ENCODE measurements at places on chromosomes 6 and 20.

- DNase-seq = no peak
Measured at GRCh38 chr20:57416296-57417022, 25.3 kb downstream of the RBM38 start.

- DNase-seq = no peak
Measured at GRCh38 chr20:60900618-60901017, 351.4 kb upstream of the CDH4 start.

DNA sequence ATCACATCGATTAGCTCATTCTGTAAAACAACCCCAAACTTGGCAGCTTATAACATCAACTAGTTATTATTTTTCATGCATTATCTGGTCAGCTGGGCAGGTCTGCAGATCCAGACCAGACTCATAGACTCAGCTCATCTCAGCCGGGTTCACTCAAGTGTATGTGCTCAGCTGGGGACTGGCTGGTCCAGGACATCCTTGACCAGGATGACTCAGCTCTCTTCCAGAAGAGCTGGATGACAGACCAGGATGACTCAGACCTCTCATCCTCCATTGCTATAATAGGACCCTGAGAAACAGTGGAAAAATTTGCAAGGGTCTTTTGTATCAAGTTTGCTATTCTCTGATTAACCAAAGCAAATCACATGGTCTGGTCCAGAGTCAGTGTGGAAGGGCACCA lies 312.5 kb upstream of the PLCB4 start:
- DNase-seq = no peak

GRCh38 chr6:79208816-79209215 lies 25.7 kb downstream of the HMGN3 start:
- DNase-seq = no peak

- no peak for DNase-seq
Measured at GRCh38 chr6:165055231-165055630, 254.2 kb downstream of the C6orf118 start.

DNA sequence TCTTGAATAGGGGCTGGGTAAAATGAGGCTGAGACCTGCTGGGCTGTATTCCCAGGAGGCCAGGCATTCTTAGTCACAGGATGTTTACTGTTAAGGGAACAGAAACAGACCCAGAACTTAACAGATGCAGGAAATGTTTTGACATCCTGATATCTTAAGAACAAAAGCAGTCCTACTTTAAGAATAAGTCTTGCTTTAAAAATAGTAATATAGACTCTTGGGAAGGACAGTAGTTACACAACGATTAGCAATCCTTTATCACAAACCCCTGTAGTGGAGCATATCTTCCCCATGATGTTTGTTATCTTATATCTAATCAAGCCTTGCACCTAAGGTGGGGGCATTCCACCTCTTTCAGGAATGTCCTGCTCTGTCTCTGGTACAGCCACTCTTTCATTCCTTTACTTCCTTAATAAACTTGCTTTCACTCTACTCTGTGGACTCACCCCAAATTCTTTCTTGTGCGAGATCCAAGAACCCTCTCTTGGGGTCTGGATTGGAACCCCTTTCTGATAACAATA lies 493.7 kb upstream of the SULF2 start:
- no peak for DNase-seq

GRCh38 chr20:45432294-45432693 lies 16.4 kb downstream of the PIGT start:
- no peak for DNase-seq
